MV-4-11 (cell line): ENCODE measurements at places on chromosomes 16 and 17.

GRCh38 chr16:56921571-56921970 is 10.4 kb upstream of the HERPUD1 start:
- DNase-seq: no peak

GRCh38 chr17:52823155-52823554 is 664.6 kb upstream of the CA10 start:
- DNase-seq: no peak

DNA sequence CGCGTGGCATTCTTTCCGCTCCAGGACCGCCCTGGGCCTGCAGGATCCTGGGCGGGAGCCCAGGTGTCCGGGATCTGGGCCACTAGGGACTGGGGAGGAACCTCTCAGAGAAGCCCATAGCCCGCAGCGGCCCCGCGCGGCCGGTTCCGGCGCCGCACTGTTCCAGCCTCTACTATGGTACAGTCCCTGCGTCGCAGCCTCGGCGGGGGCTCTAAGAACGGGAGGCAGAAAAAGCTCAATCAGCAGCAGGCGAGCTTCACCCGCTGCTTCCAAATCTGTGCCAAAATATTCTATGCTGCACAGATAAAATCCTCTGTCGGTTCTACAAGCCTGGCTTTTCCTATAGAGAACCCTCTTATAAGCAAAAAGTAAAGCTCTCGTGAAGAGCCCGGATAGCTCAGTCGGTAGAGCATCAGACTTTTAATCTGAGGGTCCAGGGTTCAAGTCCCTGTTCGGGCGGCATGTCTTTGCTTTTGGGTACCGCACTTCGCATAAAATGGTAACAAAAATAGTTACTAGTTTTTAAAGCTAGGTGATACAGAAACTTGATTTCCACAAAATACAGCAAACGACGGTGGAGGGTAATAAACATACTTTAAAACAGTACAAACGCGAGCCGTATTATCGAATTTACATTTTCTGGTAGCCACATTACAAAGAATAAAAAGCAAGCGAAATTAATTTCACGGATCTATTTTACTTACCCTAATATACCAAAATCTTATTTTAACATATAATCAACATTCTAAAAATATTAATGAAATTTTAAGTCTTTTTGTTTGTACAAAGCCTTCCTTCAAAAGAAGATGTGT is 661 bp upstream of the ALOXE3 start:
- DNase-seq: peak; percentile 80

- DNase-seq: no peak
Observed at GRCh38 chr17:17780922-17781590, 55.7 kb downstream of the SREBF1 start.

- no peak for DNase-seq
Observed at GRCh38 chr16:9594047-9594446, 502.6 kb downstream of the HAPSTR1 start.

DNA sequence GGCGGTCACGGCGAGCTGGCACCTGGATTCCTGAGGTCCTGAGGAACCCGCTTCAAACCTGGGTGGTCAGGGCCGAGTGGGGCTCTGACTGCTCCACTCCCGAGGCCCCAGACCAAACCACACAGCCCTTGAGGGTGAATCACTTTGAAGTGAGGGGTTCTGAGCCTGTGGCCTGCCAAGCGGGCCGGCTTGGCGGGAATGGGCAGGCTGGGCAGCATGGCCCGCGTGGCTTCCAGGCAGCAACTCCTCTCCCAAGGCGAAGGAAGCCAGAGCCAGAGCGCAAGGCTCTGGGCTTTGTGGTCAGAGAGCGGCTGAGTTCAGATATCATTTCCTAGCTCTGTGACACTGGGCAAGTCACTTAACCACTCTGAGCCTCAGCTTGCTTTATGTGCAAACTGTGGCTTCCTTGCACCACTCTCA is 42.7 kb downstream of the CMIP start:
- peak; percentile 76 for DNase-seq

- DNase-seq: peak; percentile 70
Observed at GRCh38 chr17:48636177-48637018, 10.2 kb upstream of the HOXB9 start.
